ENCODE measurements at places on chromosomes 2 and 18.

DNA sequence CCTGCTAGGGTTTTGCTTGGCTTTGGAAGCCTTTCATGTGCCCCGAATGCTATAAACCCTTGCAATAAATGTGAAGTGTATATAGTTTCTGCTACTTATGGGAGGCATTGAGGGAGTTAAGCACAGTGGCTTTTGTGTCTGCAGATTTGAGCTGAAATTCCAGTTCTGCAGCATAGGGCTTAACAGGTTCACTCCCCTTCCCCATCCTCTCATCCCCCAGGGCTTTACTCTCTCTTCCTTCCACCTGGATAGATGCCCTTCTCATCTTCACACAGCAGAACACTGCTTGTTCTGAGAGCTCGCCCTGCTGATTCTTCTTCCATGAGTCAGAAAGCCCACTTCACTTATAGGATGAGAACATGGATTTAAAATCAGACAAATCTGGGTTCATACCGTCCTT lies 37.2 kb downstream of the SOX11 start:
- DNase-seq = no peak

GRCh38 chr2:215622837-215623236 lies 187.0 kb upstream of the FN1 start:
- DNase-seq = no peak

DNA sequence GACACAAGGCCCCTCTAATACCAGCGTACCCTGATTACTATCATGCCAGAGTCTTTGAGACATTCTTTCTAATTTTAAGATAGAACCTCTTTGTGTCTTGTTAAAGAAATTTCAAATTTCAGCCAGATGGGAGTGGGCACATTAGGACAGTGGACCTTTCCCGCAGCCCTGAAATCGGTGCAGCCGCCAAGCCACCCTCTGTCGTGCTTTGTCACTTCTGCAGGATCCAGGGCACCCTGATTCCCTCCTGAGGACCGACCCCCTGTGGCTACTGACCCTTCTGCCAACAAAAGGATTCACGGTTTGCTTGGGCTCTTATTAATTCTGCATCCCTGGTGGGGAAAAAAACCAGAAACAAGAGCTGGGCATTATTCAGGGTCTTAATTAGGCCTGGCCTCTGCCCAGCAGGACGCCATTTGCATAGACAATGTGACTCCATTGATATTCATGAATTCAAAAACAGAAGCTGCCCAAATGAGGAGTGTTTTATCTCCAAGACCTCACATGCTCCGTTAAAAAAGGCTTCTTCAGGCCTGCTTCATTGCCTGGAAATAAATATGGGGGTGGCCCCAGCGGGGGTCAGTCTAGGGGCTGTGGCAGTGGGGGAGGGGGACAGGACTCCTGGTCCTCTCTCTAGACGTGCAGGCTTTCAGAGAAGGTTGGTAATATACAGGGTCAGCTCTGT lies 116.9 kb downstream of the ALPK2 start:
- DNase-seq = no peak

GRCh38 chr2:221641181-221641871 lies 69.2 kb upstream of the EPHA4 start:
- DNase-seq = no peak

GRCh38 chr18:76495006-76495370 lies at the start of gene ZNF516:
TSS of gene ZNF516 (minus strand) at chr18:76495242. CDS start at chr18:76443054, 52,188 bp downstream.
- no peak for DNase-seq

All from activated T-cell treated with anti-CD3 and anti-CD28 coated beads for 24 hours (primary cell).